ENCODE measurements at places on chromosomes 5 and 9. TPM values are rescaled to one million over a fixed set of nuclear protein-coding genes. Genes with fewer than 3 reads are reported as not detected.

Gene SCGB3A2
- not detected for total RNA-seq

Gene CDKN2B
- total RNA-seq = 36.9 TPM

Gene TMEM232
- total RNA-seq = 1.4 TPM

Gene FCN2
- total RNA-seq = not detected

Gene OGN
- total RNA-seq = not detected

Gene TCERG1
- total RNA-seq = 43.3 TPM

Gene EFNA5
- total RNA-seq = 7.7 TPM

Data from tracheal epithelial cell (primary cell).